ENCODE measurements at places on chromosomes 2 and 18. TPM values are rescaled to one million over a fixed set of nuclear protein-coding genes. Genes with fewer than 3 reads are reported as not detected.

DNA sequence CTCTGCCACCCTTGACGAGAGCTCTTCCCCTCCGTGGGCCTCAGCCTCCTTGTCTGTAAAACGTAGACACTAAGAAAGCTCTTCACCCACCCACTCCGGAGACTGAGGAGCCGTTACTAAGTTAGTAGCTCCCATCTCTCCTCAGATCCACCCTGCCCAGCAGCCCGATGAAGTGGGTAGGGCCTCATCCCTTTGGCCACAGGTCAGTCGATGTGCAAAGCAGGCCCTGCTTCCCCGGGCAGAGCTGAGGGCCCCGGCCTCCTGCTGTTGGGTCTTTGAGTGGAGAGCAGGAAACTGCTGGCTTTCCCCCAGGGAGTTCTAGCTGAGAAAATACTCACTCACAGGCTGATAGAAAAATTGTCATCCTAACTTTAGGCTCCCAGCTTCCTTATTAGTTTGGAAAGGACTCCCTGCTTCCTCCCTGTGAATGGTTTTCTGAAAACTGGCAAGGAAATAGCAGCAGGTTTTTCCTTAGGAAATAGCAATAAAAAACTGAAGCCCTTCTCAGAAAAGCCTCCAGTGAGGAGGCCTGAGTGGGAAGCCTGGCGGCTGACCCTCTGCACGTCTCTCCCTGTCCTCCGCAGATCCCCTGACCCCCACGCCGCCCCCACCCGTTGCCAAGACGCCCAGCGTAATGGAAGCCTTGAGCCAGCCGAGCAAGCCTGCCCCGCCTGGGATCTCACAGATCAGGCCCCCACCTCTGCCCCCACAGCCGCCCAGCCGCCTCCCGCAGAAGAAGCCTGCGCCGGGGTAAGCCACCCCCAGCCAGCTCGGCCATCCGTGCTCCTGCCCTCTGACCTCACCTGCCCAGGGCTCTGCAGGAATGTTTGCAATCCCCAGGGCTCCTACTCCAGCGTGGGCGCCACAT is 30.2 kb downstream of the ITGB1BP1 start:
- no peak for DNase-seq

- no peak for DNase-seq
Measured at GRCh38 chr2:234686088-234686890, 189.4 kb upstream of the ARL4C start.

DNA sequence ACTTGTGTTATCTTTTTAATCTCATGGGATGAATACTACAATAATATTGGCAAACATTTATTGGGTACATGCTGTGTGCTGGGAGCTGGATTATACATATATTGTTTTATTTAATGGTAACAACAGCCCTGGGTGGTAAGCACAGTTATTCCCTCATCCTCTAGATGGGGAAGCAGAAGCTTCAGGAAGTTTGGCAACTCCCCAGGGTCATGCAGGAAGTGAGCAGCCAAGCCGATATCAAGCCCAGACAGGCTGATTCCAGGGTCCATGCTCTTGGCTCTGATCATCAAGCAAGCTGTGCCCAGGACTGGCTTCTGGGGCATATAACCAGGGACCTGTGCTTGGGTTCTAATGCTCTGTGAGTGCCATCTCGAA is 155.8 kb downstream of the ZNF516 start:
- DNase-seq = peak; percentile 37

Gene VIT
- total RNA-seq = 17.0 TPM

Gene SDC1
- 1.6 TPM for total RNA-seq

Gene INSIG2
- total RNA-seq = 18.4 TPM

Gene CUL3
- total RNA-seq = 56.9 TPM
